ENCODE measurements at places on chromosomes 5 and 9.

DNA sequence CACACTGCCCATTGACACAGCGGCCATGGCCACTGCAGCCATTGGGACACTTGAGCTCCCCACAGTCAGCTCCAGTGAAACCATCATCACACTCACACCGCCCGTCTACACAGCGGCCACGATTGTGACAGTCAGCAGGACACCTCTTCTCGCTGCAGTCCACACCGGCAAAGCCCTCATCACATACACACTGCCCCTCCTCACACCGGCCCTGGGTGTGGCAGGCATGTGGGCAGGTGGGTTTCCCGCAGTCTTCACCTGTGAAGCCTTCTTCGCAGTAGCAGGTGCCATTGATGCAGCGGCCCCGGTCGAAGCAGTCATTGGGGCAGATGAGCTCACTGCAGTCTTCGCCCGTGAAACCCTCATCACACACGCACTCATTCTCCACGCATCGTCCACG lies 31.5 kb downstream of the TNC start:
- DNase-seq = no peak

GRCh38 chr5:11443831-11444230 lies 460.4 kb downstream of the CTNND2 start:
- DNase-seq = no peak

DNA sequence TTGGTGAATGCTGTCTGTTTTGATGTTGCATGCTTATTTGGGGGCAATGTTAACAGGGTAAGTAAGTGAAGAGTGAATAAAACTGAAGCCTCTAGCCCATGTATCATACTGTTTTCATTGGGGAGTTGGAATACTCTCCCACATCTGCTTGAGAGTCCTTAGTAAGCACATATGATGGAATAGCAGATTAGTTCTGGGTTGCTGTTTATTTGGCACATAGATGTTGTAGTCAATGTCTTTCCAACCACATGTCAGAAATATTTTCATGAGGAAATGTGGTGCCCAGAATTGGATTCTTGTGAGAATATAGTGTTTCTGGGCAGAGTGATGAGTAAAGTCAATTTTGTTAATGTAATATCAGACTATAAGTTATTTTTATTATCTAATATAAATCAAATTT lies 611.7 kb upstream of the FTMT start:
- no peak for DNase-seq

- DNase-seq = no peak
These were observed 651.0 kb downstream of the TAF11L14 start for GRCh38 chr5:18285257-18285656.

DNA sequence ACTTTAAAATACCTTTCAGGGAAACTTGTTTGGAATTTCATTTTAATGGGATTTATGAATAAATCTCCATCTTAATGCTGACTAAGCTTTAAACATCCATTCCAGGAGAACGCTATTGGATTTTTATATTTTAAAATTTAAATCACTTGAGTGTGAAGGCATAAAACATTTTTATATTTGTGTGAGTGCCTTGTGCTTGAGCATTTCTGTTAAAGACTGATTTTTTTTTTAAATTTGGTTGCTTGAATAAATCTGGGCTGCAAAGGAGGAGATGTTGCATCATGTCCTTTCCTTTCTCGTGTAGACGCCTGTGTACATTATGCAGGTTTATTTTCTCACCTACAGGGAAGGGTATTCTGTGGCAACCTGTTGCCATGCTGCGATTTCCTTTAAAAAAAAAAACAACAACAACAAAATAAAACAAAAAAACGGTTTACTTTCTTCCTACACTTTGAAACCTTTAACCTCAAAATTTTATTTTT lies 108.1 kb downstream of the ZNF462 start:
- no peak for DNase-seq

GRCh38 chr5:148986636-148987035 lies 76.2 kb downstream of the SH3TC2 start:
- DNase-seq = no peak

DNA sequence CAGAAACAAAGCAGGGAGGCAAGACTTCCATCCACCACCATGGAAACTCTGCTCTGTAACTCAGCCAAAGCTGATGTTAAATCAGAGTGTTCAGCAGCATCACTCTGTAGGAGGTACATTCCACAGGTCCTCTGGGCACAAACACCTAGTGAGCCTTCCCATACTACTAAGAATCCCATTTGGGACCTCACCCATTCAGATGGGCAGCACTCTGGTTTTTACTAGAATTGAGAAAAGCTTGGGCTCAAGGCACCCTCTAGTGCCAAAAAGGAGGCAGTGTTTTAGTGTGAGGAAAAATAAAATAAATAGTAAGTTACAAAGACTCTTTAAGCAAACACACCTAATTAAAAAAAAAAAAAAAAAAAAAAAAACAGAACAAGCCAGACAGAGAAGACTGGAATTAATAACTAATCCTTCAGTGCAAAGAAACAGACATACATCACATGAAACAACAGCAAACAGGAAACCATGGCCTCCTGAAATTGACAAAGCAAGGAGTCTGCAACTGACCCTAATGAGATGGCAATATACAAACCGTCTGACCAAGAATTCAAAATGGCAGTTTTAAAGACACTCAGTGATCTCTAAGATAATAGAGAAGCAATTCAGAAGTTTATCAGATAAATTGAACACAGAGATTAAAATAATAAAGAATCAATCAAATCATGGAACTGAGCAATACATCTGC lies 159.5 kb downstream of the GNA14 start:
- DNase-seq = peak; percentile 3

GRCh38 chr5:96742538-96742937 lies 65.2 kb downstream of the ERAP1 start:
- DNase-seq = no peak
